ENCODE measurements at places on chromosomes 12 and 14.

DNA sequence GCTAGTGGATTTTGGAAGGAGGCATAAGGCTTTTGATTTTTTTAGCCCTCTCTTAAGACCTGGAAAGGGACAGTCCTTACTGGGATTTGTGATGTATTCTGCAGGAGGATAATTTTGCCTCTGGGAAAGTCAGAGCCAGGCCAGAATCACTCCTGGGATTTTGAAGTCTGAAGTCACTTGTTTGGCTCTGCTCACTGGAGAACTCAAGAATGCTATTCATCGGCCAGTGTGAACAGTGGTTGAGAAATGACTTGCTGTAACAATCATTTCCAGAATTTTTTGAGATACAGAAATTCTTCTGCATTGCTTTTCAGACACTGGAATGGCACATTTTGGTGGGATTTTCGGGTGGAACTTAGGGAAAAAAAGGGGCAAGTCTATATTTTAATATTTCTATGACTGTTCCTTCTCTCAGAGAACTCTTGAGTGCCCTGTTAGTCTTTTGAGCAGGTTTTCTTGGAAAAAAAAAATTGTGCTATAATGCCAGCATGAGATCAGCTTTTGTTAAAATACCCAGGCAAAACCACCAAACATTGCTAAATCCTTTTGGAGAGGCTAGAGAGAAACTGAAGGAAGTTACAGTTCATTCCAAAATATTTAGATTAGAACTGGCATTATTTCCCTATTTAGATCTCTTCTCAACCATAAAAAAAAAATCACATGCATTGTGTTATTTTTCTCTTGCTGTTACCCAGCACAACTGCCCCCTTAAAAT lies 26.1 kb upstream of the BHLHE41 start:
- no peak for DNase-seq

- peak; percentile 3 for DNase-seq
Observed at GRCh38 chr12:39723831-39724230, 104.2 kb upstream of the ABCD2 start.

DNA sequence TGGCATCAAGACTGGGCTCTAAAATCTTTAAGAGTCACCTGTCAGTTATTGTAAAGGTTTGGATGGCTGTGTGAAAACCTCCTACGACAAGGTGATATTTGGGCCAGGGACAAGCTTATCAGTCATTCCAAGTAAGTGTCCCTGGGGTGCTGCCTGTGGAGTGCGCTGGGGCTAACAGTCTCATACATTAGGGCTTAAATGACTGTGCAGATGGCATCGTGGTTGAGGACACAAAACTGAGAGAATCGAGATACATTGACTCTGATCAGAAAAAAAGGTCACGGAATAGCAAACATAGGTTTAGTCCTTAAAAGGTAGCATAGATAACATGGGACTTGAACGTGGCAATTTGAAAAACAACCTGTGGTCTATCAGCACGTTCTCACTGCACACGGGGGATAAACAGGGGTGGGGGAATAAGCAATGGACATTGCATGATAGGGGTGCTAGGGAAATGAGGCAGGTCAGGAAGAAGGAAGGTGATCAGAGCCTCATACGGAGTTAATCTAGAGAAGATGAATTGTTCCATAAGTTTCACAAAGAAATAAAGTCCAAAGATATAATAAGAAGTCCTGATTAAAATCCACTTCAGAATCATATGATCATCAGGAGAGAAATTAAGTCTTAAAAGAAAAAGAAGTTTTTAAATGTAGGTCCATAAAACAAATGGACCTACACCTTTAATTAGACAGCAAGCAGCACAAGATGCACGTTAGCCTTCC lies 100.3 kb downstream of the DAD1 start:
- no peak for DNase-seq

DNA sequence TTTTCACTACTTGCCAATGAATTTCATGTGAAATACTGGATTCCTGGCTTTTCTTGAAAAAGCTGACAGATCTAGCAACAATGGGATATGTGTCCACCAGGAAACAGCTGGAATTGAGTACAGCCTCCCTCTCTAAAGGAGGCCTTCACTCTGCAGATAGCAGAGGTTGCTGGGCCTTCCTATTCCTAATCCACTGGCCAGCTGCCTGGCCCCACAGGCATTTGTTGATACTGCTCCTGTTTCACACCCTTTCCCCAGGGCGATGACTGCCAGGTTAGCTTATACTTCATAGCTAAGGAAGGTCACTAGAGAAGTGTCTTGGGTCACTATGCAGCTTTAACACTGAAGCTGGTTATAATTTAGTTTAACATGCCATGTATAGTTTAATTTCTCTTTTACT lies 87.5 kb upstream of the PDZRN4 start:
- DNase-seq, result no peak

- DNase-seq, result no peak
Observed at GRCh38 chr12:65318186-65318685, 39.8 kb downstream of the MSRB3 start.

- no peak for DNase-seq
Observed at GRCh38 chr14:32028599-32028998, 48.5 kb upstream of the ARHGAP5 start.

DNA sequence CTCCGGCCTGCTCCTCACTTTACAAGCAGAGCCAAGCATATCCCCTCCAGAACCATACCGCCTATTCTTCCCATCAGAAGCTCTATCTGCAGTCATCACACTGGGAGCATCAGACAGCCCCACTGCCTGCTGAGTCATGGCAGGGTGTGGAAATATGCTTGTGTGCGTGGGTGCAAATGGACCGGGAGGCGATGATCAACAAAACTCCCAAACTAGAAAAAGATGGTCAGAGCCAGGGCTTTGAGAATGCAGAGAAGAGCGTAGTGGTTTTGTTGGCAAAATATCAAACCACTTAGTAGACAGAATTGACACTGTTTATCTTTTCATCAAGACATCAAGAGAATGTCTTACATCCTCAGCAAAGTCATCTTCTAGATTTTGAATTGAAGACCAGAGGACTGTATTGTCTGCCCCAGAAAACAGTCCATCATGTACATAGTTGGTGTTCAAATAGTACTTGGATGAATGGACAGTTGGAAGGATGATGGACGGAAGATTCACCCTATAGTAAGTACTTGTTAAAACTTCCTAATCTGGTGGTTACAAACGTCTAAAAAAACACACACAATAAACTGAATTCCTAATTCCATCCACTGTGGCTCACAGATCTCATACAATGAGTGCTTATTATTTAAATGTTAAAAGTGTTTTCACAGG lies 54.9 kb downstream of the VWF start:
- no peak for DNase-seq

DNA sequence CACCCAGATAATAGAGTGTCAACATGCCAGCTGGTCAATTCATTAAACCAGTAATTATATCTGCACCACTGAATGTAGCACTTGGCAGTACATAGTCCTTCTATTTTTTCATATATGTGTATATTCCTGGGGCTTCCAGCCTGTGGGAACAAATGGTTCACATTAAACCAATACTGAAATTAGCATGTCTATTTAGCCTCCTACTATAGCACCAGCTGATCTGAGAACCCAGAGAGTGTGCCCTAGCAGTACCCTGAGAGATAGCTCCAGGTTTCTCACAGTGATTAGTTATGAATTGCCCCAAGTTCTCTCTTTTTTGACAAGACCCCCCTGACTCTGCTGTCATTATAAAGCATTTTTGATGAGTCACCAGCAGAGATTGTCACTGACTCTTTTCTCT lies 1097.3 kb upstream of the FLRT2 start:
- DNase-seq, result no peak

- no peak for DNase-seq
Observed at GRCh38 chr14:100158566-100159093, 815 bp downstream of the DEGS2 start.

- DNase-seq, result peak; percentile 74
Observed at GRCh38 chr12:40691913-40692764, at the start of gene CNTN1. Gene CNTN1 (plus strand): TSS chr12:40692439.

GRCh38 chr12:104643819-104644669 lies 187.3 kb downstream of the CHST11 start:
- DNase-seq, result no peak

GRCh38 chr12:20444595-20445170 lies 76.3 kb downstream of the PDE3A start:
- DNase-seq, result no peak

DNA sequence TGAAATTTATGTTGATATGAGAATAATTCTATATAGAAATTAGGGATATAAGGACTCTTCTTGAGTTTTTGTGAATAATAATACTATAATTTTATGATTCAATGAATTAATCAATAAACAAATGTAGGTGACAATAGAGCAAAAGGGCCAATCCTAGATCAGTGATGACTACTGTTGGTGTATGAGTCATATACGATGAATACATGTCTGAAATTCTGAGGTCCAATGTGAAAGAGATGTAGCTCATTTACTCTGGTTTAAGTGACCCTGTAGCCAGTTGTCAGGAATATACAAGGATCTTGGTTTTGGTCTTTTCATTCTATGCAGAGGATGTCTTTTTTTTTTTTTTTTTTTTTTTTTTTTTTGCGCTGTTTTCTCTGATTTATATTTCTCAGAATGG lies 72.1 kb upstream of the RTL1 start:
- no peak for DNase-seq

- no peak for DNase-seq
Observed at GRCh38 chr14:39233680-39234326, at the start of gene MIA2. Gene MIA2 (plus strand): TSS chr14:39233915. CDS start chr14:39234115, 200 bp downstream.

GRCh38 chr12:3768911-3769447 lies 16.1 kb upstream of the CRACR2A start:
- no peak for DNase-seq

DNA sequence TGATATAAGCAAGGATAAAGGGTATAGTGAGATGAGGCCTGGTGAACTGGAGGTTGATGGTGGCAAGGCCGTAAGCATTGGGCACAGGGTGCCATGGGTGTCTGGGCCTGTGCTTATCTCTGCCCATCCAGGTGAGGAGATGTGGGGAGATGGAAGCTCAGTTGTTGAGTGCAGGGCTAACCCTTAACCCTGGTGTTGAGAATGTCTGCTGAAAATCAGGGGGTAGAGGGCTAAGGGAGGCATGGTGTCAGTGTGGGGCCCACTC lies 86.1 kb downstream of the SYNE2 start:
- no peak for DNase-seq

GRCh38 chr12:88381466-88381865 lies 198.8 kb downstream of the KITLG start:
- DNase-seq, result no peak

GRCh38 chr12:5031958-5032357 lies 11.7 kb upstream of the KCNA5 start:
- no peak for DNase-seq

DNA sequence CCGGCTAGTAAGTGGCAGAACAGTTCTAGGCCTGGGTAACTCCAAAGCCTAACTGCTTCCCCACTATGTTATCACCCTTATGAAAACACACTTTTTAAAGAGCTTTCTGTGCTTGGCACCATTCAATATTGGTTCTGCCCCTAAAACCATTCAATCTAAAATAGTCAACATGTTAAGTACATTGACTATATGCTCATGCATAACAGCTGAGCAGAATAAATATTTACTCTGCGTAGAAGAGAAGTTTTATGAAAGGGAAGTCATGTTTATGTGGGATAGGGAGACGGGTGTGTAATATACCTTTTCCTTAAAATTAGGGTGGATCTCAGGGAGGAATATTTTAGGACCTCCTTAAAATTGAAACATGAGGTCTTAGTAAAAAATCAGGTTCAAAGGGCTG lies 80.5 kb downstream of the SAMD4A start:
- no peak for DNase-seq

DNA sequence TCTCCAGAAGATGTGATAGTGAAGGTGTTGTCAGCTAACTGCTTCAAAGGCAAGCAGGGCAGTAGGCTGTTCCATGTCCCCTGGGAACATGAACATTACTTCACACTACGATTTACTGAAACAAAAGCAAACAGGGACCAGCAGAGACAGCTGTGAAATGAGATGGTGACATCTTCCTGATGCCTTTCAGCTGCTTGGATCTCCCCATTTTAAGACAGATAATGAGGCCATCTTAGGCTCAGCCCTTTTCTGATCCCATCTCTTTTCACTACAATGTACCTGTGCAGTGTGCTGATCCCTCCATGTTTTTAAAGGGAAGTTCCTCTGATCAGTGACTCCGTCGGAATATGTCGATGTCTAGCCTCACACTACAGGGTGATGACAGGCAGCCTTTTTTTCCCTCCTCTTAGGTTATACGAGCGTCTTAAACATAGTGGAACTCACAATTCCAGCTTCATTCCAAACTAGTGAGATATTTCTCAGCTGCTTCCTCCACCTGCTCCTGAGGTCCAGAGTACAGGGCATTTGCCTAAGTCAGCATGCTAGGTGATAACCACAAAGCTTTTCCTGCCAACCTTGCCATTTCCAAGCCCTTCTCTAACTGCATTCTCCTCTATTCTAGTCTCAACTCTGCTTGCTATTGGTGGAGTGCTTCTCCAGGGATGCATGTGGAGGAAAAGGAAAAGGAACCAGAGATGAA lies 87.6 kb upstream of the EGLN3 start:
- DNase-seq, result no peak

GRCh38 chr12:20434996-20435395 lies 66.7 kb downstream of the PDE3A start:
- DNase-seq, result no peak

- no peak for DNase-seq
Observed at GRCh38 chr12:123049398-123050240, 69.1 kb downstream of the ARL6IP4 start.

DNA sequence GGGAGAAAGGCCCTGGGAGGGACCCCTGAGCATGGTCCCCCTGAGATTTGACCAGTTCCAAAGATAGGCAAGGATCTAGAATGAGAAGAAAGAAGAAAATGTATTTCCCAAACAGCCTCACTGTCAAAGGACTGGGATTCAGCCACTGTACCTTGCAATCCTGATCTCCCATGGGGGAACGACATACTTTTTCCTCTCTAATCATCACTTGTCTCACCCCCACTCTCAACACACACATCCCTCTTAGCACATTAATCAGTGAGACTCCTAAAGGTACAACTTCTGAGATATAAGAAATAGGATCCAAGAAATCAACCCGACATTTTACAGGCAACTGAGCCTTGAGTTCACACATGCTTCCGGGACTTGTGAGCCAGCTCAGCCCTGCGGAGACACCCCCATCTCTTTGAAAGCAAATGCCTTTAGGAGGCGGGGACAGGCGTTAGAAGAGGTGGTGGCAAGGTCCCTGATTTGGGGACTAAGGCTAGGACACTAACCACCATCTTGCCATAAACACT lies 1.4 kb downstream of the MAP3K9 start:
- no peak for DNase-seq

DNA sequence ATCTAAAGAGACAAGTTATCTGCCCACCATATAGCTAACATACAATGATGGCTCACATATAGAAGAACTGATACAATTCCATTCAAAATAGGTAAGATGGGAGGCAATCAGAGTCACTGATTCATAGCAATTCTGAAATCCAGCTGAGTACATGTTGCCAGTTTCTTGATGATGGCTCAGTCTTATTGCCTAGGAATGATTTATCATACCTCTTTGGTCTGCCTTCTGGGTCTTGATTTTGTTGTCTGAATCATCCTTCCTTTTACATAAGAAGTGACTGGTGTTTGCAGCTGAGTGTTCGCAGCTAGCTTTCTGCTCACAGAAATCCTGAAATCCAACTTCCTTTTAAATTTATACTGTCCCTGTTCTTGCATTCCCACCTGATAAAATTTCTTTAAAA lies 463.2 kb upstream of the MGAT4C start:
- no peak for DNase-seq

DNA sequence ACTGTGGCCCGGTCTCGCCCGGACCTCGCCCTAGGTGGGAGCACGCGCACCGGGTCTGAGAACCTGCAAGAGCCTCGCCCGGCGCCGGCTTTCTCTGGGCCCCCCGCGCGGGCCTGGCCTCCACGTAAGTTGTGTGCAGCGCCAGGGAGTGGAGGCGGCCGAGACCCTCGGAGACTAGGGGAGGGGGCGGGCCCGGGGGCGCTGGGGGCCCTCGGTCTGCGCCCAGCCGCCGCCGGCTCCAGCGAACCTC lies 183 bp upstream of the PRMT8 start:
- no peak for DNase-seq
